ENCODE measurements at places on chromosomes 1 and 21. TPM values are rescaled to one million over a fixed set of nuclear protein-coding genes. Genes with fewer than 3 reads are reported as not detected.

DNA sequence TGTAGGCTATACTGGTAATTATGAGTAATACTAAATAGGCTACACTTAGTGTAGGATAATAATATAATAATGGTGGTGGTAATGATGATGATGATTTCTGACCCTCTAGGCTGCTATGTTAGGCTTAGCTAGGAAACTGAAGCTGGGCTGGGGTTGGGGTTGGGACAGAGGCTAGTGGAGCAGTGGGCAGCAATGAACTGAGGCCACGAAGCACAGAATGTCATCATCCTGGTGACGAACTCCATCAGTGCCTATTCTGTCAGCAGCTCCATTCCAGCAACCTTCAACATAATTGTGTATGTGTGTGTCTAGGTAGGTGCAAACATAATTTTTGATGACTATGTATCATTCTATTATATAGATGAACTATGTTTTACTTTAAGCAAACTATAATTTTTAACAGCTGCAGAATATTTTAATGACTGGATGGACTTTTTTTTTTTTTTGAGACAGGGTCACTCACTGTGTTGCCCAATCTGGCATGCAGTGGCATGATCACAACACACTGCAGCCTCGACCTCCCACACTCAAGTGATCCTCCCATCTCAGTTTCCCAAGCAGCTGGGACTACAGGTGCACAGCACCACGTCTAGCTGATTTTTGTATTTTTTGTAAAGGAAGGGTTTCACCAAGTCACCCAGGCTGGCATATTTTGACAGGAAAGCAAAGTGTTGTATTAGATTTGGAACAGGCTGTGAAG is 12.9 kb upstream of the CLIC4 start:
- no peak for DNase-seq

Gene CRYBG2
- 19.6 TPM for total RNA-seq

- DNase-seq, result no peak
Measured at GRCh38 chr1:1215080-1215676, 1.2 kb upstream of the TNFRSF4 start.

Gene S100A8
- total RNA-seq, result 22.4 TPM

Gene MYBPH
- total RNA-seq, result not detected

DNA sequence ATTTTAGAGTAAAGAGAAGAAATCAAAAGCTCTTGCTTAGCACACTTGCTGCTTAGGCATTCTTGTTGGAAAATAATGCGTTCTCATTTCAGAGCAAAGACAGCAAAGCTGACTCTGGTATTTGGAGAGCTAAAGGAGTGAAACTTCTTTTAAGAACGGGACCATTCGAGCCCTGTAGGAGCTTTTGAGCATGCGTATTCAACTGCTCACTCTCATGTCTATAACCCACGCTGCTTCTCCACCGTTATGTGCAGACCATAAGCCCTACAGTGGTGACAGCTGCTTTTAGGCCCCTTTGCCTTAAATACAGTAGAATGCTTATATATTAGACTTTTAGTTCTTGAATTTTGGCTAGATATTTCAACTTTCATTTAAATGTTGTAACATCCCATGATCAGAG is 214.2 kb upstream of the CACYBP start:
- DNase-seq, result no peak

DNA sequence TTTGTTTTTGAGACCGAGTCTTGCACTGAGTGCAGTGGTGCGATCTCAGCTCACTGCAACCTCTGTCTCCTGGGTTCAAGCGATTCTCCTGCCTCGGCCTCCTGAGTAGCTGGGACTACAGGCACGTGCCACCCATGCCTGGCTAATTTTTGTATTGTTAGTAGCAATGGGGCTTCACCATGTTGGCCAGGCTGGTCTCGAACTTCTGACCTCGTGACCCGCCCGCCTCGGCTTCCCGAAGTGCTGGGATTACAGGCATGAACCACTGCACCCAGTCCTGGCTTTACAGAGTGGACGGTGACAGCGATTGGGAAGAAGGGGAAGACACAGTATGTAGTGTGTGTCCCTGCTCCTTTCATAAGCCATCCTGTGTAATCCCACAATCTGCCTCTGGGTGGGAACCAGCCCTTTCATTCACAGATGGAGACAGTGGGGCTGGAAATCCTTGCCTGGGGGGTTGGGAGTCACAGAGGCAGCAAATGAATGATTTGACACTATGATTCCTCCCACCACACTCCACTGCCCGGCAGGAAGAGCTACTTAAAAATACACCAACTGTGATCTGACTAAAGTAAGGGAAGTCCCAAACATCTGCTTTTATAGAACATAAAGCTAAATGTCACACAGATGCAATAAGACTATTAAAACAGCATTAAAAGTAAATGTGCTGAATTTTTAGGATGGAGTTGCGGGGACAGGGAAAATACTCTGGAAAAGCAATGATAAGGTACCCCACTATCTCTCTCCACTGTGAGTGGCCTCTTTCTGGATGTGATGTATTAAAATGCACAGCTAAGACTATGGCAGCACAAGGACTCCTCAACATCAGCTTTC is 4.5 kb downstream of the PARP1 start:
- DNase-seq, result no peak

DNA sequence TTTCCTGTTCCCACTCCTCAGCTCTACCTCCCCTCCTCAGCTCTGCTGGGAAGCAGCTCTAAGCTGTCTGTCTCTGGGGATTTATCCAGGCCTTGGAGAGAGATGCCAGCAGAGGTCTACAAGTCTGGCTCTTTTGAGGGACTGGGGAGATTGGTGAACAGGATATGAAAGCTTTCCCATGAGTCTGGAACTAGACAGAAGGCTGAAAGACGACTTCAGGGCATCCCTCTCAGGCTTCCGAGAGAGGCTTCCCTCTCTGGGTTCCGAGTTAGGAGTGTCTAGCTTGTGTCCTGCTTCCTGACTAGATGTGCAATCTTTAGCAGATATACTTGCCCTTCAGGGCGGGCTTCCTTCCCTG is 733 bp downstream of the TMEM35B start:
- no peak for DNase-seq

GRCh38 chr1:184637664-184638240 is 116.9 kb downstream of the EDEM3 start:
- DNase-seq, result no peak

Gene S1PR1
- 4.8 TPM for total RNA-seq

DNA sequence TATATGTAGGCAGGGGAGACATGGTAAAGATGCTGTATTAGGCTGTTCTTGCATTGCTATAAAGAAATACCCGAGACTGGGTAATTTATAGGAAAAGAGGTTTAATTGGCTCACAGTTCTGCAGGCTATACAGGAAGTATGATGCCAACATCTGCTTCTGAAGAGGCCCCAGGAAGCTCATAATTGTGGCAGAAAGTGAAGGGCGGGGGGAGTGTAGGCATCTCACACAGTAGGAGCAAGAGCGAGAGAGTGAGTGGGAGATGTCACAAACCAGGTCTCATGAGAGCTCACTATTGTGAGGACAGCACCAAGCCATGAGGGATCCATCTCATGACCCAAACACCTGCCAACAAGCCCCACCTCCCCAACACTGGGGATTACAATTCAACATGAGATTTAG is 21.1 kb downstream of the MAN1A2 start:
- DNase-seq, result no peak
